Activated T-helper 2 cell treated with anti-CD3 and anti-CD28 coated beads, Interferon-gamma antibody, Interleukin-2, Interleukin-4, amounts not matched to agents 10 μg/mL and 5 μg/mL and 100 μg/mL, durations not matched to agents 14 hours and 24 hours and 36 hours (primary cell): ENCODE measurements at places on chromosomes 1 and 21. TPM values are rescaled to one million over a fixed set of nuclear protein-coding genes. Genes with fewer than 3 reads are reported as not detected.

DNA sequence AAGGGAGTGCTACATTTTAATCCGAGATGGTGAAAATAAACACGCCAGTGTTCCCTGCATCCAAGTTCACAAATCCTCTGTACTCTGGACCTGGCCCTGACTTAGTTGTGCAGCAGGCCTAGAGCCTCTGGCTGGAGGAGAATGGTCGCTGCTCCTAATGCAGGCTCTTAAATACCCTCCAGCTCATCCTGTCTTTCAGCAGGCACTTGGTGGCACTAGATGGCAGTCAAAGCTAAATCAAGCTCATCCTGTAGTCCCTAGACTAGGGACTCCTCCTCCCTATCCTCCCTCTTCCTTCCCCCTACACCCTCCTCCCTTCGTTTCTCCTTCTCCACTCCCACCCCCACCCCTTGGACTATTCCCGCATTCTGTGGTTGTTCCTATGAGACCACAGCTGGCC, 41.6 kb upstream of the MTR start:
- DNase-seq, result no peak

- no peak for DNase-seq
Measured at GRCh38 chr1:6396998-6397397, 3.4 kb upstream of the ACOT7 start.

GRCh38 chr1:66274634-66275033, 259.3 kb upstream of the SGIP1 start:
- DNase-seq, result no peak

DNA sequence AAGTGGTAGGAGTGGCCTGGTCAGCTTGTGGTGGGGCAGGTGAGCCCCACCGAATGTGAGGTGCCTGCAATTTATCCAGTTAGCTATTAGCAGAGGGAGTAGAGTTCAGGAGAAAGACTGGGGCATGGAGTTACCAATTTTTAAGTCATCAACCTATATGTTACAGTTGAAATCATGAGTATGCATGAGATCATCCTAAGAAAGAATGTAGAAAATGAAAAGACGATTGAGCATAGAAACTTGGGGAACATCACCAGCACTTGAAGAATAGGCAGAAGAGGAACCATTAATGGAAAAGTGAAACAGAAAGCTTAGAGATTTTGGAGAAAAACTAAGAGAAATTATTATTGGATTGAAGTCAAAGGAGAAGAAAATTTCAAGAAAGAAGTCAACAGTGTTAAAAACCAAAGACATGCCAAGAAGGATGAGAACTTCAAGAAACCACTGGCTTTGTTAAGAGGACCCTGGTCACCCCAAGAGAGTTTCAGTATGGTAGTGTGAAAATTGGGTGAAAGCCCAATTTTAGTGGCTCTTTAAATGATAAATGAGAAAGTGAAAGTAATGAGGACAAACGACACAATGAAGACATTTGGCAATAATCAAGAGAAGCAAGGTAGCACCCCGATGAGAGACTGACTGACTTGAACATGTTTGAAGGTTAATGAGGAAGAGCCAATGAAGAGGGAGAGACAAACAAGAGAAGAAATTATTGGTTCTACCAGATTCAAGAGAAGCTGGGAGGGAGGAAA, 36.7 kb downstream of the DNASE2B start:
- no peak for DNase-seq

DNA sequence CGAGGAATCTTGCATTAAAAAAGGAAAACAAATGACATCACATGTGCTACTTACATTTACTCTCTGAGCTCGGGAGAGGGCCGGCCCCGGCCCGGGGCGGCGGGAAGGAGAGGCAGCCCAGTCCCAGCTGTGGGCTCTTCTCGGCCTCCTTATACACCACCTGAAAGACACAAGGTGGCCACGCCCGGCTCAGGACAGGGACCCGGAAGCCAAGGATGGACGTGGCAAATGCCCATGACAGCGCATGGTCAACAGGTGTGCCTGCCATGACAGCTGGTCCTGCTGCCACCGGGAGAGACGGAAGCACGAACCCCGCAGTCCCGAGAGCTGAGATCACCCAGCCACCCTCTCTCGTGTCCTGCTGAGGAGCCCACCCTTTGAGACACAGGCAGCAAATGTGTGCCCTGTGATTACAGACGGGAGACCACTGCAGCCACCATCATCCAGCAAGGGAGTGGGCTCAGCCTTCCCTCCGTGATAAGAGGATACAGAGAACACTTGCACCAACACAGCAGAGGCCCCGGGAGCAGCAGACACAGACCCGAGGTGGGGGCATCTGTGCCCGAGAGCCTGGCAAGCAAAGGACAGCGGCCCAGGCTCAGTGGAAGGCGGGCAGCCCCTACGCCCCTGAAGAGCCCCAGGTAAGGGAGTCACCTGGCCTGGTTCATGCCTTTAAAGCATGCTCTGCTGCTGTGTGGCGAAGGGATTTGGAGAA, 8.7 kb downstream of the TPRG1L start:
- no peak for DNase-seq

- DNase-seq, result no peak
Measured at GRCh38 chr21:36699546-36700294, 805 bp downstream of the SIM2 start.

GRCh38 chr1:224612246-224612645, 3.9 kb upstream of the CNIH3 start:
- DNase-seq, result no peak

- no peak for DNase-seq
Measured at GRCh38 chr1:64701886-64702285, 43.0 kb upstream of the RAVER2 start.

GRCh38 chr1:109762821-109763645, 690 bp downstream of the EPS8L3 start:
- no peak for DNase-seq

DNA sequence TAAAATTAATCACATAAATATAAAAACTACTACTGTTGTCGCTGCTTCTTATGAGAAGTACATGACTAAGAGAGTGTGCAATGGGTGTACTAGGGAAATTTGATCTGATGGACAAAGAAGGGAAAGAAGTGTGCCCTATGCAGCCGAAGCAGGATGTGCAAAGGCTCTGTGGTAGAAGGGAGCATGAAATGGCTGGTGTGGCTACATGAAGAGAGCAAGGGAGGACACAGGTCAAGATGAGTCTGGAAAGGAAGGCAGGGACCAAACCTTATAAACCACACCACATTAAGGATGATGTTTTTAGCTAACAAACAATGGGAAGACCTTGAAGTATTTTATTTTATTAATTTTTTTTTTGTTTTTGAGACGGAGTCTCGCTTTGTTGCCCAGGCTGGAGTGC, 20.0 kb downstream of the MAB21L3 start:
- no peak for DNase-seq

DNA sequence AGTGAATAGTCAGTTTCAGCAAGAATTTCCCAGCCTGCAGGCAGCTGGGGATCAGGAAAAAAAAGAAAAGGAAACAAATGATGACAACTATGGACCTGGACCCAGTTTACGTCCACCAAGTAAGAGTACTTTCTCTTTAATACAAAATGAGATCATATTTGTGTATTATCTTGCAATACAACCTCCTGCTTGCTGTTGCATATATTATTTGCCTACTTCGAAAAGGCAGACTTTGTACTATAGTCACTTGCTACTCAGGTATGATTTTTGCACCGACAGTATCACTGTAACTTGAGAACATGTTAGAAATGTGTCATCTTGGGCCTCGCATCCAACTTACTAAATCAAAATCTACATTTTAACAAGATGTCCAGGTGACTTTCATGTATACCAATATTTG, 30.4 kb downstream of the PRRC2C start:
- no peak for DNase-seq

DNA sequence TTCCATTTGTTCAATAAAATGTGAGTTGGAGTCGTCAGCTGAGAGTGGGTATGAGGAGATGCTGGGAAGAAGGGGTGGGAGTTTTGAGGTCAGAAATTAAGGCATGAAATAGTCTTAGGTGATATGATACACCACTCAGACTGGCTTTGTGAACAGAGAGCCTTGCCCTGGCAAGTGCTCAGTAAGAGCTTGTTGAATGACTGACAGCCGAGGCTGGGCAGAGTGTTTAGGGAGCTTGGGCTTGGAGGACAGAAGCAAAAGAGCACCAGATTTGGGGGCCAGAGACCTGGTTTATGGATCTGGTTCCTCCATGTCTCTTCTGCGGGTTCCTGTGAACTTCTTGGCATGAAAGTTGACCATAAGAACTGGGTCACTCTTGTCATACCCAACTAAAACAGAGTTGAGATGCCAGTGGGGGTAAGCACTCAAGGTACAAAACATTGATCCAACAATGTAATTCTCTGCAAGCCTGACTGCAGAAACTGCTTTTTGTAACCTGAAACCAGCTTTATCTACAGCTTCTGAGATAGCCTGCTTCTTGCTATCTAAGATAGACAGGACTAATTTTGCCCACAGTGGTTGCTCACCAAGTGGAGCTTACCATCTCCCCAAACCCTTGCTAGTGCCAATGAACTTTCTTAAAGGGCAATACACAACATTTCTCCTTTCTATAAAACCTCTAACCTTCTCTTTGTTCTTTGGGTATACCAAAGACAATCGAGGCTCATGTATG, 126.4 kb downstream of the TENT5C start:
- DNase-seq, result no peak

DNA sequence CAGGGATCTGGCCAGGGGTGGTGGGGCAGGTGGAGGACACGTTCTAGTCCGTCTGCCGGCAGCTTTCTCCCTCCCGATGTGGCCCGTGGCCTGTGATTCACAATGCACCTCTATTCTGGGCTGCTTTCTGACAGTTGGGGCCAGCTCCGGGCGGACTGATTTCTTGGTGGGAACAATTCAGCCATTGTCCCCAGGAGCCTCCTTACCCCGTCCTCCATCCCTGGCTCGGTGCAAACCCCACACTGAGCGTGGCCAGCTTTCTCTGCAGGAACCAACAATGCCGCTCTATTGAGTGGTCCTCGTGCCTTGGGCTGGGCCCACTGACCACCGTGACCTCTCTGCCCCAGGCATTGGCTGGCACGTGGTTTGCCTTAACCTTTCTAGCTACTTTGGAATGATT, 29.7 kb downstream of the PADI2 start:
- no peak for DNase-seq

- DNase-seq, result peak; percentile 70
Measured at GRCh38 chr1:150560011-150560438, 10.8 kb downstream of the ADAMTSL4 start.

The NCSTN gene
- 65.3 and 72.4 TPM in 2 replicates for total RNA-seq

The CELA3B gene
- total RNA-seq, result not detected in 2 replicates

The HES5 gene
- total RNA-seq, result not detected in 2 replicates

The EPHX1 gene
- total RNA-seq, result 2.2 and 2.9 TPM in 2 replicates

The CFAP107 gene
- not detected in 2 replicates for total RNA-seq

The LRRC39 gene
- 0.43 and 0.74 TPM in 2 replicates for total RNA-seq

The AIRE gene
- total RNA-seq, result not detected in 2 replicates
